RWPE1 (cell line): ENCODE measurements at places on chromosomes 1 and 21.

- peak; percentile 24 for DNase-seq
Measured at GRCh38 chr1:66266756-66267155, 267.2 kb upstream of the SGIP1 start.

- no peak for DNase-seq
Measured at GRCh38 chr1:111631502-111631901, 11.9 kb downstream of the RAP1A start.

DNA sequence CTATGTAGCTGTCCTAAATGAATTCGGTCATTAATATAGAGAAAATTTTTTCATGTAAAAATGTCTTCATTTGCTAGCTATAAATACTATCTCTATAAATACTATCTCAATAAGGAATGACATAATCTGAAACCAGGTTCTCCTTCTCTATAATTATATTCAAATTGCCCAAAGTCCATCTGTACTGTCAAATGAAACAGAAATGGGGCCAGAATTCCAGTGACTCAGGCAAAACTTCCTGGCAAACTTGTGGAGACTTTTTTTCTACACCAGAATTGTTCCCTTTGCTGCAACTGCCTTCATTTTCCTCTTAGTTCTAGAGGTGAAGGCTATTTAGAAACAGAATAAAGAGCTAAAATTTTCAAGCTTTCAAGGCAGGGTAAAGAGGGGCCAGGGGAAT, 152.5 kb downstream of the KCNH1 start:
- no peak for DNase-seq

- DNase-seq = peak; percentile 15
Measured at GRCh38 chr1:171788696-171789095, 7.2 kb downstream of the METTL13 start.

GRCh38 chr1:90335558-90335957, 340.6 kb downstream of the ZNF326 start:
- DNase-seq = no peak

DNA sequence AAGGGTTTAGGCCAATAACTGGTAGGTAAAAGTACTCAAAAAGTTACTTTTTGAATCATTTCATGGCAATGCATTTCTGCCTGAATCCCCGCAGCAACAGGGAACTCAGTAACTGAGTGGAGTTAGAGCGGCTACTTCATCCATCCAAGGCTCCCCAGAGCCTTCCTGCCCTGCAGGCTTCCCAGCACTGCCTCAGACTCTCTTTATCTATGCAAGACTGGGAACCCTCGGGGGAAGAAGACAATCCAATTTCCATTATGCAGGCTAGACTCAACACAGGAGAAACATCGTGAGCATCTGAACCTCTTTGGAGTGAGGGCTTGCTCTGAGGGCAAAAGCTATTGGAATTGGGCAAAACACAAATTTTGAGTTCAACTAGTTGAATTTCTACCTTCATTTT, 23.1 kb downstream of the ZMYND12 start:
- DNase-seq = no peak

DNA sequence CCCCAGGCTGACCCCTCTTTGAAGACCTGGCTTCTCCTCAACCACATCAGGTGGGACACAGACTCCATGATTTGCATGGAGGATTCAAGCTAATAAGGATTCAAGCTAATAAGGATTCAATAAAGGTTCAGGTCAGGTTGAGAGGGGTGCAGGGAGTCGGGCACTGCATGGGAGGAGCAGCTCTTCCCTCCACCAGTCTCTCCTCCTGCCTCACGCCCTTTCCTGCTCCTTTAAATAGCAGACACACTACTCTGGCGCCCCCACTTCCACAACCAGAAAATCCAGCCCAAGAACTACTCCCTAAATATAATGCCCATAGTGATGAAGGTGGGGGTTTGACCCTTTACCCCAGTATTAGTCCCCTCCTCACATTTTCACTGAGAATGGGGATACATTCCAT, 7.1 kb downstream of the MEX3A start:
- DNase-seq = no peak

- DNase-seq = no peak
Measured at GRCh38 chr1:43802356-43802980, 95.1 kb downstream of the ST3GAL3 start.
